ENCODE measurements at places on chromosomes 6 and 20. TPM values are rescaled to one million over a fixed set of nuclear protein-coding genes. Genes with fewer than 3 reads are reported as not detected.
A peak's percentile ranks its signal among the peaks of the same experiment; 100 is the strongest.

DNA sequence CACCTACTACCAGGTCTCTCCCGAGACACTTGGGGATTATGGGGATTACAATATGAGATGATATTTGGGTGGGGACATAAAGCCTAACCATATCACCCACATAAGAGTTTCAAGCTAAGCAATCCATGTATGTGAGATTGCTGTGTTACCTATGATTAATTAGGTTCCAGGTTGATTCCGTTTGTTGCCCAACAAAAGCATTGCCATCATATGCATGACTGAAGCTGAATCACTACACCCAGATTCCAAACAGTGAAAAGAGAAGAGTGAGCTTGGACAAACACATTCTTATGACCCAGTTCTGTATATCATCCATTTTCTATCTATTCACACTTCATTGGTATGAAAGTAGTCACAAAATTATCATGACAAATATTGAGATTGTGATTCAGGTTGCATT, 952.5 kb upstream of the MAN1A1 start:
- no peaks in the 10 kb centered on the region for H3K27me3 ChIP-seq
- H3K27ac ChIP-seq: no peak overlapping the region
- no peak overlapping the region for H3K4me3 ChIP-seq
- H3K36me3 ChIP-seq: no peaks in the 10 kb centered on the region

- no peak overlapping the region for H3K27ac ChIP-seq
- DNase-seq: no peak
- H3K4me3 ChIP-seq: peak overlapping the region; percentile 98
- H3K4me1 ChIP-seq: no peaks in the 10 kb centered on the region
These were observed 1.9 kb upstream of the LRRC1 start for GRCh38 chr6:53792973-53793317.

DNA sequence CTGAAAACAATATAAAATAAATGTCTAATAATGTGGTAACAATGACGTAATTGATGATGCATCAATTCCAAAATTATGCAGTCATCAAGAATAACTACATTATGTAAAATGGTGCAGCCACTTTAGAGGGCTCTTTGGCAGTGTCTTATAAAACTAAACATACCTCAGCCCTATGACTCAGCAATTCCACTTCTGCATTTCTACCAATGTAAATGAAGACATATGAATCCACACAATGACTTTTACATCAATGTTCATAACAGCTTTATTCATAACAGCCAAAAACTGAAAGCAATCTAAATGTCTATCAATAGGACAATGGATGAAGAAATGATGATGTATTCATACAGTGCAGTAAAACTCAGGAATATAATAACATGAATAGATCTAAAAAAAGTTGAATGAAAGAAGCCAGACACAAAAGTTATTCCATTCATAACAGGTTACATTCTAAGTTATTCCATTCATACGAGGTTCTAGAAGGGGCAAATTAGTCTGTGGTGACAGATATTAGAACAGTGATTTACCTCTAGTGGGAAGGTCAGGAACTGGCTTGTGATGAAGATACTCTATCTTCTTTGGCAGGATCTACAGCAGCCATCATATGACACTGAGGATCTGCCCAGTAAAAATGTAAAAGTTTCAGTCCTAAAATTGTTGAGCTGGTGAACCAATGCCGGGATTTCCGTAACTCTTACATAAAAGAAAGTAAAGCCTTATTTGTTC, 396.1 kb downstream of the PLCB1 start:
- H3K27me3 ChIP-seq: no peaks in the 10 kb centered on the region
- H3K27ac ChIP-seq: no peak overlapping the region
- no peak for DNase-seq
- no peaks in the 10 kb centered on the region for H3K4me1 ChIP-seq
- H3K36me3 ChIP-seq: no peaks in the 10 kb centered on the region

DNA sequence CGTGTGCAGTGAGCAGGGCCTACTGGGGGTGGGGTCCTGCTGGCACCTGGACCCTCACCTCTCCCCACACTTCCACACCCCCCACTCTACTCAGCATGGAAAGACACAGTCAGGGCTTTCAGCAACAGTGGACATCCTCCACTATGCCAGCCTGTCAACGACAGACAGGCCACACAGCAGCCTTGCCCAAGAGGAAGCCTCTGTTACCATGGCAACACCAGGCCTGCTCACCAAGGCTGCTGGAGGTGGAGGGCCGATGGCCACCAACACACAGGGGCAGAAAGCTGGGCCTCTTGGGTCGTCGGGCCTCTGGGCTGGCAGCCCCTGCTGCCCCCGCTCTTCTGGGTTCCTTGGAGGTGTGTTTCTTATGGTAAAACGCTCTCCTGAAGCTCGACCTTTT, 13.6 kb downstream of the BNIP5 start:
- no peaks in the 10 kb centered on the region for H3K4me1 ChIP-seq
- H3K27ac ChIP-seq: no peak overlapping the region
- no peaks in the 10 kb centered on the region for H3K27me3 ChIP-seq
- no peak for DNase-seq
- no peak overlapping the region for H3K4me3 ChIP-seq
- H3K36me3 ChIP-seq: no peaks in the 10 kb centered on the region

GRCh38 chr6:82263916-82264315, 16.4 kb upstream of the IBTK start:
- H3K27me3 ChIP-seq: no peaks in the 10 kb centered on the region
- H3K4me1 ChIP-seq: no peaks in the 10 kb centered on the region
- no peaks in the 10 kb centered on the region for H3K36me3 ChIP-seq
- no peak overlapping the region for H3K27ac ChIP-seq
- DNase-seq: no peak
- H3K4me3 ChIP-seq: no peak overlapping the region

DNA sequence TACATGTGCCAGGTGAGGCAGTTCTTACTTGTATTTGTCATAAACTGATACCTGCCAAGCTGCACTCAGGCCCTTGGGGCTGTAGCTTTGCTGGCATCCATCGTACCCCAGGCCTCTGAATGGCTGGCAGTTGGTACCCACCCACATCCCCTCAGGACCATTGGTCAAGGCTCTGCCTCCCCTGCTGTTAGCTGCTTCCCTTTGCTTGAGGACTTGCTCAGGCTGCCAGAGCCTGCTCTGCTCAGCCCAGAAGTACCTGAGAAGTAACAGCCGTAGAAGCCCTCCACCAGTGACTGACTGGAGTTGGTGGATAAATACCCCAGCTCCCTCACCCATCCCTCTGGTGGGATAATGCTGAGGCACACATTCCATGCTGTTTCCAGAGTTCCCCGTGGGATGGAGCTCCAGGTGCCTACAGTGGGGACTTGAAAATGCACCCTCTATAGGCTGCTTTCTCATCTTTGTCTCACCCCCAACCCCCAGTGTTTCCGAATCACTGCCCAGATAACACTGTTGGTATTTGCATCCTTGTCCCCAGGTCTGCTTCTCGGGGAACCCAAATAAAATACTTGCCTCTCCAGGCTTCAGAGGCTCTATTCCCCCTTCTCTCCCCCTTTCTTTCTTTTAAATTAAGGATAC, 7.3 kb downstream of the EBF4 start:
- H3K4me1 ChIP-seq: no peaks in the 10 kb centered on the region
- H3K27ac ChIP-seq: no peak overlapping the region
- DNase-seq: no peak
- peaks cover 18% of the 10 kb centered on the region for H3K27me3 ChIP-seq

DNA sequence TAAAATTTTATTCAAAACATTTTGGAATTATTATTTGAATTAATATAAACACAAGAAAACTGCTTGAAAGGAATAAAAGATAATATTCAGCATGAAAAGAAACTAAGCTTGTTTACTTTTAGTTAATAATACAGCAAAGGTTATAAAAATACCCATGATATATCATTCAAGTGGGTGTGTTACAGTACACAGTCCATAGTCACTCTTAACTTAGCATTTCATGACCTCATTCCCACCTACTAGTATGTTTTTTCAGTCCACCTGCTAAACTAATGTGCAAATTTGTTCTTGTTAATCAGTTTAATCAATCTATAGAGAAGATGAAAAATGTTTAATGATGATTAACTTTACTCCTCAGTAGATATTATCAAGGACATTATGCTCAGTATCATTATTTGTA, 841.4 kb upstream of the EPHA7 start:
- no peaks in the 10 kb centered on the region for H3K4me1 ChIP-seq
- no peak overlapping the region for H3K27ac ChIP-seq
- H3K4me3 ChIP-seq: no peak overlapping the region
- no peaks in the 10 kb centered on the region for H3K27me3 ChIP-seq
- H3K36me3 ChIP-seq: peaks cover 6% of the 10 kb centered on the region
- DNase-seq: no peak

DNA sequence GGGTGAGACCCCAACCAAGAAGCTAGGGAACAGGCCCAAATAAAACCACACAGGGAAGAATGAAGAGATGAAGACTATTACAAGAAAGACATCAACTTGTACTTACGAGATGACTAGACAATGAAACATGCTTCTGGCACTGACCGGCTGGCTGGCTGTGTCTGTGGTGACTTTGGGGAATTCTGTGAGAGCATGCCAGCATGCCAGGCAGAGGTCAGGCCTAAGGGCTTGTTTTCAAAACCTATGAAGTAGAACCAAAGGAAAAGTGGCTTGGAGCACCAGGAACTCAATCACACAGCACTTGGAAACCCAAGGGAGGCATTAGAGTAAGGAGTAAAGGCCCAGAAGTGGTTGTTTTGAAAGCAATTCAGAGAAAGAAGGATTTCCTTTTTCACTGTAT, 28.4 kb upstream of the GSTA3 start:
- DNase-seq: no peak
- no peak overlapping the region for H3K4me3 ChIP-seq
- no peaks in the 10 kb centered on the region for H3K27me3 ChIP-seq
- H3K36me3 ChIP-seq: no peaks in the 10 kb centered on the region
- H3K27ac ChIP-seq: no peak overlapping the region

ANGPT4 gene
- total RNA-seq: 0.07 TPM

LIN28B gene
- total RNA-seq: 110 TPM

CYP39A1 gene
- total RNA-seq: 0.59 TPM

PRDM1 gene
- 2.3 TPM for total RNA-seq

Data from H9 (cell line).